ENCODE measurements at places on chromosomes 12 and 14.

DNA sequence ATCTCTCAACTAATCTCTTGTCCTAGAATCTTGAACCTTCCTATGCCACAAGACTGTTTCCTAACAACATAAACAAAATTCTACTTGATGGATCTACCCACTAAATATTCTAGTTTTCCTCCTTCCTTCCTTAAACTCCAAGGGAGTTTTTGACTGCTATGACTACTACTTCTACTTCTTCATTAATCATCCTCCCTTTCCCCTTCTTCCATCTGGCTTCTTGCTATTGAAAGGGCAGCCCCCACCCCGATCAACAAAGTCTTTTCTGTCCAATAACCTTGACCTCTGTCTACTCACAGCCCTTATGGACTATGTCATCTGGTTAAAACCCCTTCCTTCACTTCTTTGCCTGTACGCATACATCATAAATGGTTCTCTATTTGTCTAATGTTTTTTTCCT is 5.6 kb downstream of the LTA4H start:
- DNase-seq = no peak

DNA sequence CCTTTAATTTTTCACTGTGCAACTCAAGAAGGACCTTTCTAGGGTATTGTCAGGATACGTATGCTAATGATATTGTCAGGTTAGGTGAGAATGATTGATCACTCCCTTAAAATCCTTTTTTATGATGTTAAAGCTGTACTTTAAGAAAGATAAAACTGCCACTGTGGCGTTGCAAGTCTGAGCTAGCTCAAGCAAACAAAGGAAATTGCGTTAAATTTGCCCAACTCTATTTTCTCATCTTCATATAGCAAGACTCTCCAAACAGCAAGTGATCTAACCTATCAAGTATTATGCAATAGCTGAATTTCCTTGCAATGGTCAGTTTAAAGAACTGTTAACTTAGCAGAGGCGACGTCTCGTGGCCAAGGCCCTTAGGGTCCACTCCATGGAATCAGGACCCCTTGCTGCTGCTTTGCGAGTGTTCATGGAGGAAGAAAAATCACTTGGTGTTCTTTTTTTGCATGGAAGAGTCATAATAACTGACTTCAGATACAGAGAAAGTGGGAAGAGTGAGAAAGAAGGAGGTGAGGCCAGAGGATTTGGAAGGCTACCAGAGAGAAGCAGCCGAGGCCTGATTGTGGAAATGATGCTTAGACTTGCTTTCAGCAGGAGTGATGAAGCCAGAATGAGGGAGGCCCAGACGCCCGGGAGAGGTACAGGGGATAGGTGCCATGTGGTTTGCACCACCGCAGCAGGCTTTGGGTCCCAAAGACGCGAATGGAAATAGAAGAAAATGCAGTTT is 2.5 kb downstream of the TRAF3 start:
- DNase-seq = no peak

GRCh38 chr14:99596071-99596627 is 7.9 kb downstream of the CCDC85C start:
- no peak for DNase-seq

DNA sequence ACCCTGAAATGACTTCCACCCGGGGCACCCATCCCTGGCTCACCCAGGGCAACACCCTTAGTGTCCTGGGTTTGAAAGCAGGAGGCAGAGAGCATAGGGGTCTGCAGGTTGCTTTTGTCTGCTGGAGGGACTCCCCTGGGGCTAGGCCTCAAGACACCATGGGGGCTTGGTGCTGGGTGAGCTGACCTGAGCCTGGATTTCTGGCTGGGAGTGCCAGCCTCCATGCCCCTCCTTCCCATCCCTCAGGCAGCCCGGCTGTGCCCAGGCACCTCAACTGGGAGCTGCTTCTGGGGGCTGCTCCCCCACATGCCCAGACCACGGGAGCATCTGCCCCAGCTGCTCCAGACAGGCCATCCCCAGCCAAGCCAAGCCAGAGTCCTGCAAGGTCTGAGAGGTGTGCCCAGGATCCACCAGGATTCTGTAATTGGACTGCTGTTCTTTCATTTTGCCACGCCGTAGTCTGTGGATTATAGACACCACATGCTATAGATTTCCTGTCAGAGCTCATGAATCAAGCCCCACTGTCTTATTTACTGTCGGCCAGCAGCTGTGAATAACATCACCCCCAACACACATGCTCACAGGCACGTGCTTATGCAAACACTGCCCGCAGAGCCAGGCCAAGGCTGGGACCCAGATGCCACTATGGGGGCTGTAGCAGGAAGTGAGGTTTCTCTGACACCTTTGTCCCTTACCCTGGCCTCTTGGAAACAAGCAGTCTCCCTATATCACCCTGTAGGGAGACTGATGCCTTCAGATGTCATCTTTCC is 29.4 kb upstream of the ESRRB start:
- no peak for DNase-seq

GRCh38 chr14:38404616-38405015 is 148.7 kb upstream of the CLEC14A start:
- DNase-seq = no peak

GRCh38 chr12:110320550-110320949 is 39.5 kb downstream of the ATP2A2 start:
- no peak for DNase-seq

DNA sequence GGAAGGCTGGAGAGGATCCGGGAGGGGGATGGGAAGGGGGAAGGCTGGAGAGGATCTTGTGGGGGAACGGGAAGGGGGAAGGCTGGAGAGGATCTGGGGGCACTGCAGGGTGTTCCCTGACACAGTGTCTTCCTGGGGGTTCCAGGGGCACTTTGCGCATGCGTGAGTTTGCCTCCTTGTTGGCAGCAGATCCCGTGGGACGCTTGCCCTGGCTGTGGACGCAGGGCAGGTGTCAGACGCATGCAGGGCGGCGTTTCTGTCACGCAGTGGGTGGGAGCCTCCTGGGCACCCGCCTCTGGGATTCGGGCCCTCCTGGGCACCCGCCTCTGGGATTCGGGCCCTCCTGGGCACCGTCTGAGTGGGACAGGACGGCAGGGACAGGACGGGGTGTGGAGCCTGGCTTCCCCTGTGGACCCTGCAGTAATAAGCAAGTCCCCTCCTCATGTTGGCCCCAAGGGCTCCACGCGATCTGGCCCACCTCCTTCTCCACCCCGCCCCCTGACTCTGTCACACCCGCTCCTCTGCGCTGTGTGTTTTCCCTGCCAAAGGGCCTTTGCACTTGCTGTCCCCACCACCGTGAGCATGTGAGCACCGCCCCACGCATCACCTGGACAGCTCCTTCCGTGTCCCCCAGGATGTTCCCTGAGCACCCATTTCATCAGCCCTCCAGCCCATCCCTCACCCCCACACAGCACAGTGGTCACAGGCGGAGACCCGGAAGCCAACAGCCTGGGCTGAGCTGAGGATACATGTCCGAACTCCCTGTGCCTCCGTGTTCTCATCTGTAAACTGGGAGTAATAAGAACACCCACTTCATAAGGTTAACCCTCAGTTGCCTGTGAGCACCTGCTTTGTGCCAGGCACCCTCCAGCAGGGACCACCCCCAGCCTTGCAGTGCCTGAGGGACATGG is 4.4 kb downstream of the MMP17 start:
- DNase-seq = no peak

DNA sequence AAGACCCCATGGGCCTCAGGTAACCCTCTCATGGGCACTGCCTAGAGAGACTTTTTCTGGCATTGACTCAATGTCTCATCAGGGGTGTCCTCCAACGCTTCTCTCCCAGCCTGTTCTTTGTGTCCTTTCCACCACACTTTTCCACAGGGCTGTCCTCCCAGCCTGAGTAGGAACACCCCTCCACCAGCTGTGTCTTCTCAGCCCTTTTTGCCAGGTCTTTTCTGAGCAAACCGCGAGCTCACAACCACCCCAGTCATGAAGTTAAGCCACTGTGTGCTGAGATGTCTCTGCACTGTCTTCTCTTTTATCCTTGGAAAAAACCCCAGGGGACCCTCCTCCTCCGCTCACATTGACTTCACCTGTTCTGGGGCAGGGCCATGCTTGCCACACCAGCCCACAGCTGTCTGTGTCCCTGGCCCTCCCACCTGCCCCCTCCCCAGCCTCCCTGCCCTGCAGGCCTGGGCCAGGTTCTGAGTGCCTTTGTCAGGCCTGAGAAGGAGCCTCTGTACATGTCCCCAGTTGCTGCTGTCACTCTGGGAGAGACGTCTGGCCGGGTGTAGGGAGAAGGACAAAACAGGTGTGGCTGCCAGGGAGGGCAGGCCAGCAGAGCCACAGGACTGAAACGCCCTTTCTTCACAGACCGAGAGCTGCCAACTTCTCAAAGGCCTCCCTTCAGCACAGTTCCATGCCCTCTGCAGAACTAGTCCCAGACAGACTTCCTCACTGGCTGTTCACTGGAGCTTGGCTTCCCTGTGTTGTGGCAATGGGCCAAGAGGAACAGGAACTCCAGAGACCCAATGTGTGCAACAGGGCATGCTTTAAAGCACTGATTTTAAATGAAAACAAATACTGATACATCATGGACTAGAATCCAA is 50.5 kb upstream of the PNMA1 start:
- DNase-seq = no peak

GRCh38 chr14:62181591-62181990 is 419.4 kb downstream of the SNAPC1 start:
- no peak for DNase-seq

- no peak for DNase-seq
Measured at GRCh38 chr12:79370021-79370420, 320.7 kb downstream of the PAWR start.

DNA sequence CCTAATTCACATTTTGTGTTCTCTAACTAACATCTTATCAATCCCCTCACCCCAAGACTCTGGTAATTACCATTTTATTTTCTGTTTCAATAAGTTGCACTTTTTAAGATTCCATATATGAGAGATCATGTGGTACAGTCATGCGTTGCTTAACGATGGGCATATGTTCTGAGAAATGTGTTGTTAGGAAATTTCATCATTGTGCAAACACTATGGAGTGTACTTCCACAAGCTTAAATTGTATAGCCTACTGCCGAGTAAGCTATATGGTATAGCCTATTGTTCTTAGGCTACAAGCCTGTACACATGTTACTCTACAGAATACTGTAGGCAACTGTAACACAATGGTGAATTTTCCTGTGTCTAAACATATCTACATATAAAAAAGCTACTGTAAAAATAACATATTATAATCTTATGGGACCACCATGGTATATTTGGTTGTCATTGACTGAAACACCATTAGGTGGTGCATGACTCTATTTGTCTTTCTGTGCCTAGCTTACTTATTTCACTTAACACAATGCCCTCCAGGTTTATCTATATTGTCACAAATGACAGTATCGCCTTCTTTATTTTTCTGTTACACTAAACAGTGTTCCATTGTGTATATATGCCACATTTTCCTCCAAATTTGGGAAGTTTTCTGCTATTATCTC is 473.4 kb upstream of the LMO3 start:
- DNase-seq = no peak

DNA sequence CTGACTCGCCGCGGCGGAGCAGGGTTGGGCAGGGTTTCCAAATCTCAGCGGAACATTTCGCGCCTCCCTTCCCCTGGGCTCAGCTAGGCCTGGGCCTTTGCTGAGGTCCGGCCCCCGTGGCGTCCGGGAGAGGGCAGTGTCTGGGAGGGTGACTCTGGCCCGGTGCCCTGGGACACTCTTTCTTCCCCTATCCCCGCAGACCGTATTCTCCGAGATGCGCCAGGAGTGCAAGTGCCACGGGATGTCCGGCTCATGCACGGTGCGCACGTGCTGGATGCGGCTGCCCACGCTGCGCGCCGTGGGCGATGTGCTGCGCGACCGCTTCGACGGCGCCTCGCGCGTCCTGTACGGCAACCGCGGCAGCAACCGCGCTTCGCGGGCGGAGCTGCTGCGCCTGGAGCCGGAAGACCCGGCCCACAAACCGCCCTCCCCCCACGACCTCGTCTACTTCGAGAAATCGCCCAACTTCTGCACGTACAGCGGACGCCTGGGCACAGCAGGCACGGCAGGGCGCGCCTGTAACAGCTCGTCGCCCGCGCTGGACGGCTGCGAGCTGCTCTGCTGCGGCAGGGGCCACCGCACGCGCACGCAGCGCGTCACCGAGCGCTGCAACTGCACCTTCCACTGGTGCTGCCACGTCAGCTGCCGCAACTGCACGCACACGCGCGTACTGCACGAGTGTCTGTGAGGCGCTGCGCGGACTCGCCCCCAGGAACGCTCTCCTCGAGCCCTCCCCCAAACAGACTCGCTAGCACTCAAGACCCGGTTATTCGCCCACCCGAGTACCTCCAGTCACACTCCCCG is 3.0 kb downstream of the WNT1 start:
- DNase-seq = peak; percentile 74

- no peak for DNase-seq
Measured at GRCh38 chr12:1744932-1745331, 54.1 kb downstream of the ADIPOR2 start.

DNA sequence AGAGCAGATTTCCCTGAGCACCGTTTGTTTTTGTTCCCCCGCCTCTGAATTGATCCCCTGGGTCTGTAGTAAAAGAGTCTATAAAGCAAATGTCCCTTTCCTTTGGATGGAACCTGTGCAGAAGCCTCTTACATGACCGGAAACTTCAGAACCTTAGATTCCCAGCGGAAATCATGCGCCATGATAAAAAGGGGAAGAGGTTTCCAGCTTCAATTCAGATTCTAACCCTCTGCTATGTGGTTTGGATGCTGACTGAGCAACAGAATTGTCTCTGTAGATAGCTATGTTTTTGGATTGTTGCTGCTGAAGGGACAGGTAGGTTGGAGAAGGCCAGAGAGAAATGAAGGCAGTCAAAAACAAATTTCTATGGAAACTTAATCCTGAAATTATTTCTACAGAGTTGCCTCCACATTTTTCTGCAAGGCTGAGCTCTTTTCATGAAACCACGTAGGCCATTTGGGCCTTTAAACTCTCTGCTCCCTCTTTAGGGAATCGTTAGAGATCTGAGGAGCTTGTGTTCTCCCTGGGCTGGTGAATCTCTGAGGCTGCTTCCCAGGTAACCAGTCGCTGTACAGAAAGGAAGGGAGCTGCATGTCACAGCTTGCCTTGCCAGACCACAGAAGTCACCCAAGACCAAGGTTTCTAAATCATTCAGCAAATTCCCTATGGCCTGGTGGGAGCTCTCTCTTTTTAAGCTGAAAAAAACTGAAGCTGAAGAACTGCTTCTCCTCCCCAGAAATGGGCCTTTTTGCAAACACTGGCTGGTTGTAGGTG is 28.7 kb upstream of the OR10P1 start:
- DNase-seq = no peak

- peak; percentile 73 for DNase-seq
Measured at GRCh38 chr14:106372870-106373652, 846.7 kb downstream of the TMEM121 start.

DNA sequence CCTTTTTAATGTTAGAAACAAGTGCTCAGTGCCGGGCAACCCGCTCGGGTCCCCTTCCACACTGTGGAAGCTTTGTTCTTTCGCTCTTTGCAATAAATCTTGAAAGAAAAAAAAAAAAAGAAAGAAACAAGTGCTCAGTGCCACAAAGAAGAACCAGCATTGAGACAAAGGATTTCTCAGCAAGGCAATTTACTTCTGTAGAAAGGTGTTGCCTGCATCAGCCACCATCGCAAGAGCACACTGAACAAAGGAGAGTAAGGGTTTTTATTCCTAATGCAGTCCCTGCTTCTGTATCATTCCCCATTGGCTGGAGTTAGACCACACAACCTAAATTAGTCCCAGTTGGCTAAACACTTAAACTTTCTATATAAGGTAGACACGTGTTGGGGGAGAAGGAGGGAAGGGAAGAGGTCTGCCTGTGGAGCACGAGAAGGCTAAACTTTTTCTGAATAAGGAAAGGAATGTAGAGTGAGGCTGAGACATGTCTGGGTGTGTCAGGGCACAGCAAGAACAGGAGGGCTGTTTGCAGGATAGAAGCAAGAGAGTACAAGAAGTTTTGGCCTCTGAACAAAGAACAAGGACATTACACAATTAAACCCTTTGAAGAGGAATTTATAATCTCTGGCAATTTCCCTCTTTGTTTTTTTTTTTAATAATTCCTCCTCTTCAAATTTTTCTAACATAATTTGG is 21.4 kb downstream of the KLRF2 start:
- no peak for DNase-seq

GRCh38 chr14:105439710-105440553 is 20.3 kb downstream of the MTA1 start:
- no peak for DNase-seq
